Stimulated activated CD8-positive, alpha-beta memory T cell treated with anti-CD3 and anti-CD28 coated beads, Interleukin-7, amount 100 ng/mL, for 24 hours (primary cell): ENCODE measurements at places on chromosomes 4 and X.

DNA sequence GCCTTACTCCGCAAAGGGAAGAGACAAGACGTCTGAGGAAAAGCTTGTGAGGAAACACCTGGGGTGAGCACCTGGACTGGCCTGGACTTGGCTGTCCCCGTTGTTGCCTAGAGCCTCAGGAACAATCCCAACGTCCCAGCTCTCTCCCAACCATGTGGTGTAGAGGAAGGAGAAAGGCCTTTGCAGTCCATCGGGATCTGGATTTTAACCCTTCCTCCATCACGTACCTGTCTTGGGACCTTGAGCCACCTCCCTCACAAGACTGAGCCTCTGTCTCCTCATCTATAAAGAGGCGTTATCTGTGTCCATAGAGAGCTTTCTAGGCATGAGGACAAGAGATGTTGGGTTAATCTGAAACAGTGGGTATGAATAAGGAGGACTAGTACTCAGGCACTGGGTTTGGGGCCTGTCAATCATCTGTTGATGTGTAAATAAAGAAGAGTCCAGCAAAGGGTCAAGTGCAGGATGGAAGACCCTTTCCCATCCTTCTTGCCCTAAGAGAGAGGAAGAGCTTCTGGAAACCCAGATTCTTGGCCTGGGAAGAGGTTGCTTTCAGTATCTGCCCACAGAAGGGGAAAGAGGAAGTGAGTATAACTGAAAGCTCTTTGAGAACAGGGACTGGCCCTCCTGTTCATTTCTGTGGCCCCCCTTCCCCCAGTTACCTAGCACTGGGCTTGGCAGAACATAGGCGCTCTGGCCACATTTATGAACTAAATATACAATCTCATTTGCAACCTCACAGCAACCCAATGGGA lies 137.1 kb downstream of the PJA1 start:
- DNase-seq, result no peak

DNA sequence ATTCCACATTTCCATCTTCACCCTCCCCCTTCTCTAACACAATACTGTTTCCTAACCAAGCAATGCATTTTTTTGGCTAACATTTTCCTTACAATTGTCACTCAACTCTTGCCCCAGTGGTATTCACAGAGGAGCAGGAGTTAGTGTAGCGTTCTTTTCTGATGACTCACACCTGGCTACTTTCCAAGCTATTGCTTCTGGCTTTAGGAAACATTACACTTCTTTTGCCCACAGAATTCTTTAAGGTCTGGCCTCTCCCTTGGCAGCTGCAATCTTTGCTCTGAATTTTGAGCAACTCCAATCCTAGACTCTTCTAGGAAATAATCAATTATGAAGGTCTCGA lies 27.5 kb upstream of the PDGFC start:
- DNase-seq, result no peak

GRCh38 chr4:28073860-28074555 lies 1213.4 kb downstream of the STIM2 start:
- no peak for DNase-seq

- no peak for DNase-seq
Measured at GRCh38 chrX:40326186-40326965, 228.6 kb upstream of the BCOR start.

DNA sequence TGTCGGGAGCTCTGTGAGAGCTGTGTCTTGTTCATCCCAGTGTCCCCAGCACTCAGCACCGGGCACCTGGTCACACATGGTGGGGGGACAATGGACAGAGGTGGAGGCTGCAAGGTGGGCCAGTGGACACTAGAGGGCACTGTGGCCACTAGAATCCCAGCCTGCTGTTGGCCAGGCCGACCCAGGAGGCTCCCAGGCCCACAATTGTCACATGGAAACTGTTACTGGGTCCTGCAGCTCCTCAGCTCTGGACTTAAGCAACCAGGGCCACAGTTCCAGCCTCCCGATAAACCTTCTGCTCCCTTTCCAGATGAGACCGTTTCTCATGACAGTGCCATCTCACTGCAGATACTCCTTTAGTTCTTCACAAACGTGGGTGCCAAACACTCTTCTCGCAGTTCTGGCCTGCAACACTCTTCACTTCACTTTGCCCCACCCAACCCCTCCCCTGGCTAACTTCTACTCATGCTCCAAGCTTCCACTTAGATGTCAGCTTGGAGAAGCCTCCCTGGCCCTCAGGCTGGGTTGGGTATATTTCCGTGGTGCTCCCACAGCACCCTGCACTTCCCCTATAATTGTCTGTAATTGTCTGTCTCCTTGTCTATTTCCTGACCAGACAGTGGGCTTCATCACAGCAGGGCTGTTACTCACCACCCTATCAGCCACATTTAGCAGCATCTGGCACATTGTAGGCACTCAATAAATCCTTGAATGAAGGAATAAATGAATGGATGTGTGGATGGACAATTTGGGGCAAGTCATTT lies 3.5 kb upstream of the IQSEC2 start:
- no peak for DNase-seq

GRCh38 chr4:99585516-99585915 lies 10.9 kb downstream of the MTTP start:
- no peak for DNase-seq

GRCh38 chr4:114653675-114654074 lies 55.1 kb downstream of the UGT8 start:
- DNase-seq, result no peak

GRCh38 chr4:136793848-136794247 lies 738.4 kb downstream of the PCDH18 start:
- DNase-seq, result no peak
